GM23338 (cell line): ENCODE measurements at places on chromosomes 3 and 15.

DNA sequence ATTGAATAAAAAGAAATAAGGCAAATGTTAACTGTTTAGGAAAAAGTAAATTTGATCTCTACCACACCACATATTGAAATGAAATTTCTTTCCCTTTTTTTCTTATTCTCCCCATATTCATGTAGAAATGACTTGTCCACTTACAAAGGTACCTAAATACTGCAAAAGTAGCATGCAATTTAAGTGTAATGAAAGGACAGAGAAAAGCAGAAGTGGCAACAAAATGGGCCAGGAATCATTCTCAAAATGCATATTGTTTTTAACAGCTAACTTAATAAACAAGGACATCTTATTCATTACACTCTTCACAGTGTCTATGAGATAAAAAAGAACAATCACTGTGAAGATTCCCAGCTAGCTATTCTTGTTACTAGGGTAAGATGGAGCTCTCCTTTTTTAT lies 40.6 kb upstream of the FGF7 start:
- no peak overlapping the region for H3K27ac ChIP-seq
- H3K27me3 ChIP-seq: no peaks in the 10 kb centered on the region
- DNase-seq: no peak
- H3K36me3 ChIP-seq: no peaks in the 10 kb centered on the region

DNA sequence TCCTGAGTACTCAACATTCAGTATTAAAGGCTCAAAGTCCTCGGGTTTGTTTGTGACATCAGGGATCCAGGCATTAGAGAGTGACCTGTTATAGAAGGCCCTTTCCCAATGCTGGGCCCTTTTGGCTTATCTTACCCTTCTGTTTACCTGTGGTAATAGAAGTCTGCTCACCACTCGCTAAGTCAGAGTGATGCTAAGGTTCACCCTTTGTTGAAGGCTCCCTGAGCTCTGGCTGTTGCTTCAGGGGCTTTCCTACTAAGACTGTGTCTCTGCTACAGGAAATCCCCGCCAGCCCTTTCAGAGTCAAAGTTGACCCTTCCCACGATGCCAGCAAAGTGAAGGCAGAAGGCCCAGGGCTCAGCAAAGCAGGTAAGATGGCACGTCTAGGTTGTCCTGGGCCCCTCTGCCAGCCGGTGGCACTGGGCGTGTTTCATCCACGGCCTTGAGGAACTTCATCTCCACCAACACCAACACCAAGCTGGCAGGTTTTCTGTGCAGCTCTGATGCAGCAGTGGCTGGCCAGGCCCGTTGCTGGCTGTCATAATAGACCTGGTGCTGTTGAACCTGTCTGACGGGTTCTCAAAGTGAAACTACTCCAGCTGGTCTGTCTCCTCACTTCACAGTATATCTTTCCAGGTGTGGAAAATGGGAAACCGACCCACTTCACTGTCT lies 99.1 kb downstream of the DNASE1L3 start:
- no peak overlapping the region for H3K4me3 ChIP-seq
- H3K36me3 ChIP-seq: peaks cover 50% of the 10 kb centered on the region
- no peaks in the 10 kb centered on the region for H3K4me1 ChIP-seq
- no peaks in the 10 kb centered on the region for H3K27me3 ChIP-seq

DNA sequence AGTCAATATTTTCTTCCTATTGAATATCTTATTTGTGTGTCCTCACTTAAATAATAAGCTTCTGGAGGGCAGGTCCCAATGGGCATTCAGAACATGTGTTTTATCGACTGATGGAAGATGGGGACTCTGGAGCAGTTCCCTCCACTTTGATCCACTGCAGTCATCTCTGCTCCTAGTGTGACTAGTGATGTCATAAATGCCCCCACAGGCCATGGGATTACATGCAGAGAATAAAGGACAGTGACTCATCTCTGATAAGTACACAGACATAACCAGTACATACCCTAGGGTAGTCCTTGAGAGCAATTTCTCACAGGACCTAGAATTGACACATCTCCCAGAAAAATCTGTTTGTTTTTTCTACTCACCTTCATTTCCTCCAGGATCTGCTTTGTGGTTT lies 49.4 kb upstream of the FMN1 start:
- no peaks in the 10 kb centered on the region for H3K36me3 ChIP-seq
- no peak for DNase-seq
- no peaks in the 10 kb centered on the region for H3K27me3 ChIP-seq
- H3K4me3 ChIP-seq: no peak overlapping the region
- H3K4me1 ChIP-seq: peaks cover 12% of the 10 kb centered on the region

- H3K36me3 ChIP-seq: no peaks in the 10 kb centered on the region
- no peak overlapping the region for H3K27ac ChIP-seq
- H3K4me1 ChIP-seq: peaks cover 70% of the 10 kb centered on the region
Observed at GRCh38 chr3:73041537-73041936, 19.9 kb upstream of the EBLN2 start.

DNA sequence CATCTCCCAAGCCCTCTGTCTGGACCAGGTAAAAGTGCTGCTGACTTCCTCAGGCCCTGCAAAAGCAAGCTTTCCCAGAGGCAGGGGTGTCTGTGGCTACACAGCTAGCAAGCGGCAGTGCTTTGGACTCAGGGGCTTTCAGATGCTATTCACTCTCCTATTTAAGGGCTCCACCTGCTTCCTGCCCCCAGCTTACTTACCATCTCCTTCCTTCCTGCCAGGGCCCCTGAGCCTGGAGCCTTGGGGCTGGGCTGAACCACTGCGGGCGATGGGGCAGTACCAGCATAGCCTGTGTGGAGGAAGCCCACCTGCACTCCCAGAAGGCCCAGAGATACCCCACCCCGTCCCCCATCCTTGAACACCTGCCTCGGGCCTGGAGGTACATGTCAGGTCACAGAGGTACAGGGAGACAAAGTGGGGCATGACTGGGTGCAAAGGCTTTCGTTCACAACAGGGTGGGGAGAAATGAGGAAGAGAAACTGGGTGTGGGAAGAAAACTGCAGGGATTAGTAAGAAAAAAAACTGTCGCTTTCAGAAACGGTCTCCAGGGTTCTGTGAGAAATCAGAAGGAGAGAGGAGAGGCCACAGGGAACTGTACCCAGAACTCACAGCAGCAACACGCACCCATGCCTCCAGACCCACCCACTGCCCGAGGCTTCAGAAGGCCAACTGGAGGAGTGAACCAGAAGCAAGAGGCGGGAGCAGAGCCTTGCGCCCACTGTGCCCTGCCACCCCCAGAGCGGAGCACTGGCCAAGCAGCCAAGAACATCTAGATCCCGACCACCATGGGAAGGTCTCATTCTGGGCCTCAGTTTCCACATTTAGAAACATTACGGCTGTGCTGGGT lies 49.5 kb downstream of the CCDC12 start:
- H3K4me3 ChIP-seq: no peak overlapping the region
- 0 out of 2 replicates have a peak, but pooled peaks cover 3% of the 10 kb centered on the region for H3K36me3 ChIP-seq
- H3K27ac ChIP-seq: no peak overlapping the region
- no peaks in the 10 kb centered on the region for H3K27me3 ChIP-seq
- H3K4me1 ChIP-seq: no peaks in the 10 kb centered on the region
- DNase-seq: no peak
